ENCODE measurements at places on chromosomes 13 and 19.

DNA sequence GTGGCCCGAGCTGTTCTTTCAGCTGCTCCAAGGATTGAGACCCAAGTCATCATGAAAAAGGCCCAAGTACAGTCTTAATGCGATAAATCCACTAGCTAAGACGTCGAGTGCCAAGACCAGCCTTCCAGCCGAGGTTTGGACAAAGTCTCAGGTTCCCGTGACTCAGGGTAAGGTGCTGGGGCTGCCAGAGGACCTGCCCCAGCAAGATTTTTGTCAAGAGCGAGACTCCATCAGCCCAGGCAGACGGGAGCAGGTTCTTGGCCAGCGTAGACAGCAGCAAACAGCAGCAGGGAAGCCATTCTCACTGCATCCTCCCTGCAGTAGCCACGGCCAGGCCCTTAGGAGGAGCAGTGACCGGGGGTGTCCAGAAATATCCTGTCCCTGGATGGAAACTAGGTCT is 3.4 kb downstream of the FEM1A start:
- no peak for DNase-seq

DNA sequence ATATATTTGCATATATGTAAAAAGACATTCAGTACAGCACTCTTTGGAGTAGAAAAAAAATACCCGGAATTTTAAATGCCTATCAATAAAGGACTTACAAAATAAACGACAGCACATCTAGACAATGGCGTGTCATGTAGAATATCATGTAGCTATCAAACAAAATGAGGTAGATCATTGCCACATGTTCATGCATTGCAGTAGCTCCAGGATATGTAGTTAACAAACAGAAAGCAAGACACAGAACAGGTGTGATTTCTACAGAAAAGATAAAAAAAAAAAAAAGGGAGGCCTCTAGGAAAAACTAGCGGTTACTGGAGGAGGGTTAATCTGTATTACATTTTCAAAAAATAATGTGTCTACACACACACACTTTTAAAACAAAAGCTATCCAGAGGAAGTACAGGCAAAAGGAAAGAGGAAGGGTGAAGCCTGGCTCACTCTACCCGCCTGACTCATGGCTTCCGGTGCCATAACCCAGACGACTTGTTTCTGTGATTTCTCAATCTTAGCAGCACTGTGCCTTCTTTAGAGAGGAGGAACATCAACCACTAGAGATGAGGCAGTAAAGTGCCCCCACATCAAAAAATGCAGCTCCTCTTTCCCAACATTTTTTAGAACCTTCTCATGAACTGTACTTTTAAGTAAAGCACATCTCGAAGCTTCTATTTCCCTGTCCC is 6.9 kb downstream of the KCTD12 start:
- DNase-seq = peak; percentile 84

DNA sequence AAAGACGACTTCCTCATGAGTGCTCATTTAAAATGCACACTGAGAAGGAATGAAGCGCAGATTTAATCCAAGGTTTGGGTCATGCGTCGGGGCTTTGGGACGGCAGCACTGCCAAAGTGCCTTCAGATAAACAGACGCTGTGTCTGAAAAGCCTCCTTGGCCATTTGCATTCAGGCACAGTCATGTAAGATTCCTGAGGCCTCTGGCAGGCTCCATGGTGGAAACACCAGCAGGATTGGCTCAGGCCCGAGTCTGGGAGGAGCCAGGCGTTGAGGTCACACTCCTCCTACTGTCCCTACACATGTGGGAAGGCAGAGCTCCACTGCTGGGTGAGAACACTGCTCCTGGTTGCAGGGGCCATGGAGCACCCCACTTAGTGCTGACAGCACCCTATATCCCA is 113.3 kb upstream of the KL start:
- DNase-seq = no peak

GRCh38 chr13:36913463-36913862 is 6.6 kb downstream of the SMAD9 start:
- no peak for DNase-seq

- no peak for DNase-seq
These were observed 4.4 kb upstream of the TBC1D4 start for GRCh38 chr13:75486146-75487062.

- no peak for DNase-seq
These were observed 958.4 kb upstream of the SLC10A2 start for GRCh38 chr13:104024416-104025170.

GRCh38 chr13:81442904-81443303 is 1102.0 kb upstream of the SPRY2 start:
- no peak for DNase-seq

DNA sequence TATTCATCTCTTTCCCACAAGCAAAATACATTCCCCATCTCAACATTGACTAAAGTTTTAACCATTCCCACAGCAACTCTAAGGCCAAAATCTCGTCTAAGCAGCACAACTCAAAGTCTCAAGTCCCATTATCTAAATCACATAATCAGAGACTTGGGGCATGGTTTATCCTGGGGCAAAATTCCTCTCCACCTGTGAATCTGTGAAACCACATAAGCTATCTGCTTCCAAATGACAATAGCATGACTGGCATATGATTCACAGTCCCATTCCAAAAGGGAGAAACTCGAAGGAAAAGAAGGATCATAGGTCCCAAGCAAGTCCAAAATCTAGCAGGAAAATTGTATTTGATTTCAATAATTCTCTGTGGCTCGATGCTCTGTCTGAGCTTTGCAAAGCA is 73.0 kb downstream of the ANKRD10 start:
- DNase-seq = no peak

- no peak for DNase-seq
These were observed 23.6 kb downstream of the ZNF541 start for GRCh38 chr19:47549261-47549862.
